ENCODE measurements at places on chromosomes 11 and 22.

GRCh38 chr11:59216641-59217564 is 4.2 kb upstream of the MPEG1 start:
- DNase-seq: peak; percentile 21

DNA sequence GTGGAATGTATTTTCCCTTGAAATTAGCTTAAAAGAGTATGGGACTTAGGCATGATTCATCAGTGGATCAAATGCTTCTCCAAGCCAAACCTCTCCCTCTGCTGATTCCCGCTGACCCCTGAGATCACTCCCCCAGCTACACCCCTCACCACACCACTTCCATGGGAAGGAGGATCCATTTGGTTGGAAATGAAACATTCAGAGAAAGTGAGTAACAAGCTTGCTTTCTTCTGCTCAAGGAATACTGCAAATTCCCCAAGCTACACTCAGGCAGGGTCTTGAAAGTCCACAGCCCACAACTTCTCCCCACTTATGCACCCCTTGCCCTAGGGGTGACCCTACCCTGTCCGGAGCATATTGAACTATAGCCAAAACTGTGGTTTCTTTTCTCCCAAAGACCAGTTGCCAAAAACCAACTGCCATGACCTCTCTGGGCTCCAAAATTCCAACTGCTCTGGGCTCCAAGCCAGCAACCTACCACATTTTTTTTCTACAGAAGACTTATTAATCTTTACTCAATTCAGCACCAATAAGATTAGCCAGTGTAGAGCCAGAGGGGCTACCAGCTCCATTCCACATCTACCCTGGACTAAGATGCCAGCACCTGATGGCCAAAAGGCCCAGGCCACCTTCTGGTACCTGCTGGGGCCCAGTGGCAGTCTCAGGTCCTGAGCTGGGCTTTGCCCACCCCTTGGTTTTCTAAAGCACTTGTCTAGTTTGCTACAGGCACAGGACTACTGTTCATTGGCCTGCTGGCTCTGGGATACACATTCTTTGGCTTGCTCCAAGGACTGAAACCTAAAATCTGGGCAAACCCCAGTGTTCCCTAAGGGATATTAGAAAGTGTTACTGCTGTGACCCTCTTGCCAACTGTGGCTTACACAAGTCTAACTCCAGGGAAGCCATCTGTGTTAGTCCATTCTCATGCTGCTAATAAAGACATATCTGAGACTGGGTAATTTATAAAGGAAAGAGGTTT is 101.1 kb downstream of the MICAL3 start:
- DNase-seq: no peak

DNA sequence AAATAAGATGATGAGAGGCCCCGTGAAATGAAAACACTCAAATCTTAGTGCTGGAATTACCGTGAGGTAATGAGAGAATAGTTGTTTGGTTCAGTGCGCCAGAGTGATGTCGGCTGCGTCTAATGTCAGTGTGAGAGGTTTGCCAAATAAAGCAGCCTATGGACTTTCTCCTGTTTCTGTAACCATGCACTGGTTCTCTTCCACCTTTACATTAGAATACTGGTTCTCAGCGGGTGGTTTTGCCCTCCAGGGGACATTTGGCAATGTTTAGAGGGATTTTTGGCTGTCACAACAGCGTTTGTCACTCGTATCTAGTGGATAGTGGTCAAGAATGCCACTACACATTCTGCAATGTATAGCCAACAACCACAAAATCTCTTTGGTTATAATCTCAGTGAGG is 1.1 kb downstream of the OOSP4B start:
- no peak for DNase-seq

DNA sequence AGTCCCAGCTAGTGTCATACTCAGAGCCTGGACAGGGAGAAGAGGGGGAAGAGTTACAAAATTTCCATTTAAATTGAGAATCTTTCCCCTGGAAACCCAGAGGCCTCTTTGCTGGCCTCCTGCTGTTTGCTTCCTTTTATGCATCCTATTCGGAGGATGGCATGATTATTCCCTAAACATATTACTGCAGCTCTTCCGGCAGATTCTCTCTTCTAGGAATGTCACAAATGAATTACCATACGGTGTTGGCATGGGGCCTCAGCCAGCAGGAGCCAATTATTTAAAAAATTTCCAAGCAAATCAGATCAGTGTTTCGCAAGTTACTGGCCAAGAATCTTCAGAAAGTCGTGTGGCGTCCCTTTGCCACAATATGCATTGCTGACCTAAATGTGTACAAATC is 326.7 kb upstream of the NCAM1 start:
- no peak for DNase-seq

DNA sequence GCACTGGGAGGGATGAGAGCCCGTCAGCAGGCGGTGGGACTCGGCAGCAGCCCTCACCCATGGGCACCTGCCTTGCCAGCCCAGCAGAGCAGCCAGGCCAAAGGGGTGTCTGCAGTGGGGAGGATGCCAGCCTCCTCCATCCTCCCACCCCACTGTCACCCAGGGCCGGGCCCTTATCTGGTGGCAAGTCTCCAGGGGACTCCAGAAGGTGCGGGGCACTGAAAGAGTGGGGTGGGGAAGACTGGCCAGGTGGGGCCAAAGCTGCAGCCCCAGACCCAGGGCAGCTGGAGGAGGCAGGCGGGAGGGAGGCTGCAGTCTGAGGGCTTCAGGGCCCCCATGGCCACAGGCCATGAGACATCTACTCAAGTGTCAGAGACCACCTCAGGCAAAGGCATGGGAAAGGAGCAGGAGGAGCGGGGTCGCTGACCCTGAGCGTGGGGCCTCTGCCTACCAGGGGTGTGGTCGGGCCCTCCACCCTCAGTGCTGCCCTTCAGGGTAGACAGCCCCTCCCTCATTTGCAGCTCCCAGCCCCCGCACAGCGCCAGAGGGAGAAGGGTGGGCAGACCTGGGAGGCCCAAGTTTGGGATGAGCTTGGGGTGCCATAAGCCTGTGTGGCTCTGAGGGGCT is 3.5 kb downstream of the DGCR6L start:
- no peak for DNase-seq

DNA sequence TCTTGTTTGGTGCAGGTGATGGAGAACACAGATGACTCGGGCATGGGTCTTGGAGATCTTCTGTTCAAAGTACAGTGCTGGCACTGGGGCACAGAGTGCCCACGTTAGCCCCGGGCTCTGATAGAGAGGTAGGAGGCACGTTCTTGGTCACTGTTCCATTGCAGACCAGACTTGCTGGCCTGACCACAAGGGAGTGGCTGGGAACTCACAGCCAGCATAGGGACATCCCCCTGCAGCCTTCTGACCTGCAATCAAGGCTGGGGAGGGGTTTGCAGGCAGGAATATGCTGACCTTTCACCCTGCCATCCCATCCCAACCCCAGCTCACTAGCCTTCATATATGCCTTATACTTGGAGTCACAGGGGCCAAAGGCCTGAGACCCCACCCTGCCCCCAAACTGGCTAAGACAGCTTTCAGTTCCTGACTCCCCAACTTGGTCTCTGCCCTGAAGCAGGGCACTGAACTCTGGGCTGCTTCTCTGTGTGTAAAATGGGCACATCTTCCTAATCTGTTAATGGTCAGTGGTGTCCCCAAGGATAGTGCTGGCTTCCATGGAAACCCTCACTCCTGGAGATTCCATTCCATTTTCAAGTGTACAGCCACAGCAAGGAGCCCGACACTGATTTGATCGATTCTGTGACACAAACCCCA is 4.6 kb downstream of the MRPL49 start:
- DNase-seq: no peak

- no peak for DNase-seq
These were observed 3.9 kb upstream of the PLA2G3 start for GRCh38 chr22:31144223-31144622.

DNA sequence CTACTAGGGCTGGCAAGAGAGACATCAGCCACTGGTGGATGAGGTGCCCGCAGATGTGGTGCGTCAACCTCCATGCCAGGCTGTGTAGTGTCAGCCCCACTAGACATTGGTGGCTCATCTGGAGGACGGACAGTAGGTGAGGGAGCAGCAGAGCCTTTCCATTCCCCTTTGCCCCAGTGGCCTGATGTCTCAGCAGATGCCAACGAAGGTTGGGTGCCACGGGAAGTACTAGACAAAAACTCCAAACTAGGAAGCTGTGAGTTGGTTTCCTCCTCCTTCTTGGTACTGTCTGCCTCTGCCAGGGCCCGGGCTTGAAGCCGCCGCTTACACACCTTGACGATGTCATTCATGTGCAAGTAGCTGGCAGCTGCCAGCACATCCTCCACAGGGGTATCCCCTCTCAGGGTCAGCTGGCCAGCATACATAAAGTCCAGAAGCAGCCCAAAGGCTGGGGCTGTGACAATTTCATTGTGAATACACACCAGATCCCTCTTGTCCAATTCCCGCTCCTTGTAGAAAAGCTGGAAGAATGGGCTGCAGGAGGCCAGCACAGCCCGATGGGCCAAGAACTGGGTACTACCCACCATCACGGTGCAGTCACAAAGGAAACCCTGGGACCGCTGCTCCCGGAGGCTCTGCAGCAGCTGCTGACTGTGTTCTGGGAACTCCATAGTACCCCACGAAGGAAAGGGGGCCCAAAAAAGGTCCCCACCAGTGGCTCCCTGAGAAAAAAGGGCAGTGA is 795 bp downstream of the ZBTB3 start:
- no peak for DNase-seq

DNA sequence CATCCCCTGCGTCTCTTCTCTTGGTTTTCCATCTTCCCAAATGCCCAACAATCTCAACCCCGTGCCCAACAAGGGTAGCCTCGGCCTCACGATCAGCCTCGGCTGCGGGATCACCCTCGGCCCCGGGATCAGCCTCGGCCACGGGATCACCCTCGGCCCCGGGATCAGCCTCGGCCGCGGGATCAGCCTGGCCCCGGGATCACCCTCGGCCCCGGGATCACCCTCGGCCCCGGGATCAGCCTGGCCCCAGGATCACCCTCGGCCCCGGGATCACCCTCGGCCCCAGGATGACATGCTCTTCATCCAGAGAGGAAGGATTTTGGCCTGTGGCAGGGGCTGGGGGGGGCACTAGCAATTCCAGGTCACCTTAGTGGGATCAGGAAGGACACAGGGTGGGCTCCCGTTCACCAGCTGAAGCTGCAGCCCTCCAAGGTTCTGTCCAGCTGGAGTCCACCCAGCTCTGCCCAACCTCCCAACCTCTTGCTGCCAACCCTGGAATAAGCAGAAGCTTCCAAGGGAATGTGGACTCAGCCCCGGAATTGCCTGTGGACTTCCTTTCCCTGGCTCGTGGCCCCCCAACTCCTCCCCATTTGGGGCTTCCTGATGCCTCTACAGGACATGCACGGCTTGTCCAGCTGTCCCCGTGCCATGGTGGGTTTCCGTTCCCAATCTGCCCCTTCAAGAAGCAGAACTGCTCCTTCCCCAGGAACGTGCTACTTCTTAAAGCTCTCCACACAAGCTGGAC is 6.2 kb downstream of the ALG12 start:
- DNase-seq: no peak

DNA sequence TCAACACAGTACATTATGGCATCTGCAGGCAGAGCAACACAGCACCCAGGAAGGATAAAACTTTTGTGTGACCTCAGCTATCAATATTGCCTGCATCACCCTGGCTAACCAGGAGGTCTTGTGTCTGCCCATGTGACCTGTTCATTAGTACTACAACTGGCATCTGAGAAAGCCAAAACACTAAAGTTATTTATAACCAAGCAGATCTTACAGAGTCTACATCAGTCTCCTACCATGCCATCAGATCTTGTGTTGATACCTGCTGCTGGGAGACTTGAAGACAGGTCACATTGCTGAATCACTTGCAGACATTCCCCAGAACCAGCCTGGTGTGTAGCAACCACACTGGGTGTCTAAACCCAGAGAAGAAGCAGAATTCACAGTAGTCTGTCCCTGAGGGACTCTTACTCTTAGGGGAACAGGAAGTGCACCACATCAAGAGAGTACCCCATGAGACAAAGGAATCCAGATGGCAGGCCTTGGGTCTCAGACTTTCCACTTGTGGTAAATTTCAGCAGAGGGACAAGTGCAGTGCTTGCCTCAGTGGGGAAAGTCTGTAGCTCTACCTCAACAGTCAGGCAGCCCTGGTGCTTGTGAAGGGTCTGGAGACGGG is 7.0 kb downstream of the OR9G1 start:
- no peak for DNase-seq

DNA sequence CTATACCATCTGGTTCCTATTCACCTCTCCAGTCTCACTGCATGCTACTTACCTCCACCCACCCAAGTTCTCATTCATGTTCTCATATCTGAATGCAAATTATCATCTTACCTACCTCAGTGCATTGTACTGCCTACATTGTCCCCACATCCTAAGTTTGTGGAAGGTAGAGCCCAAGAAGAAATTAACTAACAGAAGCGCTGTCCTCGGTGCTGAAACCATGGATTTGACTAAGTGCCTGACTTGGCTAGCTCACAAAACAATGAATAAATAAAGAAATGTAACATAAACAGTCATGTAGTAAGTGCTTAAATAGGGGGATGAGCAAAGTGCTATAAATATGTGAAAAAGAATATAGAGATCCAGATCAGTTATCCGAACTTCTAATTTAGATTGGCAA is 63.2 kb downstream of the GRIA4 start:
- no peak for DNase-seq

DNA sequence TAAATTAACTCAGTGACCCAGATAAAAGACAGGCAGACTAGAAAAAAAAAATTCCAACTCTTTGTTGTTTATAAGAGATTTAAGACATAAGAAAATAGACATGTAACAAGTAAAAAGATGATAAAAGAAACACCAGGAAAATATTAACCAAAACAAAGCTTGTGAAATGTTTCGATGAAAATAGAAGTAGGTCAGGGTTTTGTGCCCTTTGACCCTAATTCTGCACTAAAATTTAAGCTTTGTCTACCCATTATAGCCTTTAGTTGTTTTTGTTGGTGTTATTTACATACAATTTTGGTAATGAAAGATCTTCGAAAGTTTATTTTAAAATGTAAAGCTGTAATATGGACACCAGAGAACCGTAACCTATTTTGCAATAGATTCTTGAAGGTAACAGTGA is 75.7 kb downstream of the LRRC4C start:
- DNase-seq: no peak

- DNase-seq: no peak
These were observed 20.5 kb upstream of the FSHB start for GRCh38 chr11:30210357-30210756.

DNA sequence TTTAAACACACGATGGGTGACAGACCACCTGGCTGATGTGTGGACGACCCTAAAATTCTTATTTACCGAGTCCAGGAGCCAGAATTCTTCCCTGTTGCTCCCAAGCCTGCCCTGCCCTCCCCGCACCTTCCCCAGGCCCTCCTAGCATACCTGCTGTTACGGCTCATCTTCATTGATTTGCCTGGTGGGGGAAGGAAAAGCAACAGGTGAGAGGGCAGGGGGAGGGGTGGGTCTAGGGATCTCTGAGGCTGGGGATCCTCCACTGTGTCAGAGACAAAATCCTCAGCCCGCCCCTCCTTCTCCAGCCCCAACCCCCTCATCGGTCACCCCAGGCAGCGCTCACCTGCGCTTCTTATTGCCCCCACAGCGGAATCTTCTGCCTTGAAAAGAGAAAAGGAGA is 4.0 kb downstream of the FXYD2 start:
- DNase-seq: no peak

- DNase-seq: peak; percentile 50
These were observed 2.0 kb downstream of the MYH9 start for GRCh38 chr22:36385491-36386350.

DNA sequence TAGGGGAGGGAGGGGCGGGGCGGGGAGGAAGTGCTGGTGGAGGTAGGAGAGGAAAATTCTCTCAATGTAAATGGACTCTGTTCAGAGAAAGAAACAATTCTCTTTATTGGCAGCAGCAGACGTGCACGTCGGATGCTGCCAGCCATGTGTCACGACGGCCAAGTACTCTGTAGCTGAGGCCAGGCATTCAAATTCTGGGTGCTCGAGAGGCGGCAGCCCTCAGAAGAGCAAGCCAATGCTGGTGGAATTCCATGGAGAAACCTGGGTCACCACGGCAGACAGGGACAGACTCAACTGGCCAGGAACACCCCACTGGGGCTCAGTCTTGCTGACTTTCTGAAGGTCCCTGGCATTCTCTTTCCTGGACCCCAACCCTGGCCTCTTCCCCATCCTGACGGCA is 90.8 kb downstream of the ABTB2 start:
- no peak for DNase-seq
